NCI-H1417 treated with DMSO at 0.1 percent for 48 hours (cell line): ENCODE measurements at places on chromosomes 16 and 17.

DNA sequence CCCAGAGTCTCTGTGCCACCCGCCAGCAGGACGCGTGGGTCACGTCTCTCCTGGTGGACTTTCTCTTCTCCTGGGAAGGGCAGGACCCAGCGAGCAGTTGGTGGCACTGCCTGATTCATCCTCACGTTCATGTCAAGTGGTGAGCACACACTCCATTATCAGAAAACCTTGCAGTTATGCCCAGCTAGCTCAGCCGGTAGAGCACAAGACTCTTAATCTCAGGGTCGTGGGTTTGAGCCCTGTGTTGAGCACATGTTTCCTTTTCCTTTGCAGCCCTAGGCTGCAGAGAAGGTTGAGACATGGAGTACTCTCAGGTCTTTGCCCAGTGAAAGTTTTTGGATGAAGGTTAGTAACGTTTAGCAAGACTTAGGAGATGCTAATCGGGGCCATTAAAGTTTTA, 8.0 kb downstream of the OR1F1 start:
- no peak for DNase-seq

- DNase-seq: no peak
Observed at GRCh38 chr16:4016658-4017057, 99.6 kb downstream of the ADCY9 start.

DNA sequence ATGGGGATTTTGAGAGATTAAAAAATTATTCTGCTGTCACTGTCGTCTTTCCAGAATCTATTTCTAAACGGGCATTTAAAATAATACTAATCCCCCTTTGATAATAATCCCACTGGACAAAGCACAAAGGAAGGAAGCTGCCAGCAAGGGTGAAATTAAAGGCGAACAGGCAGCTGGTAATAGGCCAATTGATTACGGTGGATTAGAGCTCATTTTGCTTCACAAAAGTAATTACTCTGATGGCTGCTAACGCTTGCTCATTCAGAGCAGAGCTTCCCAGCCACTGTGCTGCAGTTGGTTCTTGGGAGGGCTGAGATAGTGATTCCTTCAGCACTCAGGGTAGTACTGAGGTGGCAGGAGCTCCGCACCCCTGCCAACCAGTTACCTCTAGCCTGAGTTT, 205.7 kb downstream of the SNX29 start:
- DNase-seq: no peak

GRCh38 chr17:73027130-73027741, 65.3 kb downstream of the SLC39A11 start:
- no peak for DNase-seq

- no peak for DNase-seq
Observed at GRCh38 chr17:19867329-19868078, at the start of gene ULK2. Gene ULK2 (minus strand): TSS chr17:19867936. CDS start chr17:19867417, 519 bp downstream.

GRCh38 chr17:39177256-39177655, 11.3 kb upstream of the ARL5C start:
- no peak for DNase-seq

- no peak for DNase-seq
Observed at GRCh38 chr16:57892447-57893096, 78.4 kb downstream of the CNGB1 start.
